ENCODE measurements at places on chromosomes 4 and X. TPM values are rescaled to one million over a fixed set of nuclear protein-coding genes. Genes with fewer than 3 reads are reported as not detected.

The SPANXA2 gene
- not detected for total RNA-seq

The IL13RA2 gene
- total RNA-seq, result not detected

DNA sequence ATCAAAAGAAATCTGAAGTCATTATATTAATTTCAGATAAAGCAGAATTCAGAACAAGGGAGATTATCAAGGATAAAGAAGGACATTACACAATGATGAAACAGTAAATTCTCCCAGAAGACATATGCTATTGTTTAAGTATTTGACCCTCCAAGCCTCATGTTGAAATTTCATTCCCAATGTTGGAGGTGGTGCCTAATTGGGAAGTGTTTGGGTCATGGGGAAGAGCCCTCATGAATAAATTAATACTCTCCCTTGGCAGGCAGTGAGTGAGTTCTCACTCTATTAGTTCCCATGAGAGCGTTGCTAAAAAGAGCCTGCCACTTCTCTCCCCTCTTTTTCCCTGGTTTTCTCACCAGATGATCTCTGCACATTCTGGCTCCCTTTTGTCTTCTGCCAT lies 249.9 kb upstream of the GRIA3 start:
- no peak for ATAC-seq

DNA sequence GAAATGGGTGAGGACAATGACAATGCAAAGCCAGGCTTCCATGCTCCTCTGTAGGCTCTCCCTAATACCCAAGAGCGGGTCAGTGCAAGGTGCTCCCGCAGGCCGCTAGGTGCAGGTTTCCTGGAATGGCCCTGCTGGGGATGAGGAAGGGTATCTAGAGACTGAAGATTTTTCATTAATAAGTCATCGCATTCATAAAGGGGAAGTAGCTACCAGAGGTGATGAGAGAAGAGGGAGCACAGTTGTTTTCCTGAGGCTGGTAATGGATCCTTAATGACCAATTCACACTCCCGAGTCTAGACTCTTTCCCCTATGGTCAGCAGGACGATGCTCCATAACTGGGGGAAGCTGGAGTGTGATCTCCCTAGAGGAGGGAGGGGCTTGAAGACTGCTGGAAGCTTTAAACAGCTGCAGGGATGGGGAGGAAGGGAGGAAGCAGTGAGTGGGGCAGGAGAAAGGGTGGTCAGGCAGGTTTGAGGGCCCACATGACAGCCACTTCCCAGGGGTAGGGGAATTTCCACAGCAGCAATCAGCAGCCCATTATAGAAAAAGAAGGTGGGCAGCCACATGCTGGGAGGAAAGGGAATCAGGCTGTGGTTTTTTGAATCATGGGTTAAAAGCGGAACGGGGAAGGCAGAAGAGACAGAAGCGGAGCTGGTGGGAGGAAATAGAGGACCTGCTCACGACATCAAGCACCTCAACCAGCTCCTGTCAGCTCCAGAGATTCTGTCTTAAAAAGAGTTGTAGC lies 10.2 kb upstream of the ATP6AP2 start:
- peak; percentile 32 for ATAC-seq

DNA sequence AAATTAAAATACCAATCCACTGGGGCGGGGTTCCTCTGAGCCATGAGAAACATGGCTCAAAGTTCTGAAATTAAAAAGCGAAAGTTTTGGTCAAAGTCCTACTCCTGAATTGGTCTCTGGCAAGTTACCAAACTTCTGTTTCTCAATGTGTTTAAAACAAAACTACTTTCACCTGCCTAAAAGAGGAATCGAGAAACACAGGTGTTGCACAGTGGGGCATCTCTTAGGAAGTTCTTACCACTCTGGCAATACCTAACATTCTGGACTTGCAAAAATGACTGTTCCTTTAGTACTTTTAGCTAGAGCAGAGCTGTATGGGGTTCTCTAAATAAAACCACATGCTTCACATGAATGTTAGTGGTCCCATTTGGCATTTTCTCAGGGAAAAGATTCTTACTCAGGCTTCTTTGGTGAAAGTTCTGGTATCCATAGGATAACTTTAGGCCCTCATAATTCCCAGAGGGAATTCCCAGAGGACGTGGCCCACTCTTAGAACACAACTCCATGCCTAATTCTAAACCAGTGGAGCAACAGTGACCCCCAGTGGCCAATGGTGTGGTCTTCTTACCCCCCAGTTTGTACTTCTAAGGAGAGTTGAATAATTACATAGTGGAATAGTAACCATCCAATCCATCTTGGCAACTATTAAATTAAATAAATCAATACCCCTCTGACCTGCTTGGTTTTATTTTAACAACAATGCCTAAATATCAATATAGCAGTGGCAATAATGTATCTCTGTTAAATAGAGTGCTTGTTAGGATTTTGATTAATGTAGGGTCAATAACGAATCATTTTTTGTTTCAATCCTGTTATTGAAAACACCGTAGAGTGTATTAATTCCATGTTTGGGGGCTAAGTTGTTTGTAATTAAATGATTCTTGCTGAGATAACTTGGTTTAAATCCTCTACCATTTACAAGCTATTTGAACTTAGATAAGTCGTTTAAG lies 21.9 kb downstream of the BMP3 start:
- no peak for ATAC-seq

Measured in activated T-helper 17 cell treated with anti-CD3 and anti-CD28 coated beads, Interleukin-2, amount 50 U/mL, for 72 hours (primary cell).